ENCODE measurements at places on chromosomes 5 and 9. TPM values are rescaled to one million over a fixed set of nuclear protein-coding genes. Genes with fewer than 3 reads are reported as not detected.

- no peak for DNase-seq
Observed at GRCh38 chr9:124590889-124591641, 83.9 kb upstream of the NR5A1 start.

GRCh38 chr5:154242442-154242841 lies 51.9 kb downstream of the GALNT10 start:
- no peak for DNase-seq

- peak; percentile 52 for DNase-seq
Observed at GRCh38 chr5:56301069-56301468, 67.9 kb upstream of the ANKRD55 start.

DNA sequence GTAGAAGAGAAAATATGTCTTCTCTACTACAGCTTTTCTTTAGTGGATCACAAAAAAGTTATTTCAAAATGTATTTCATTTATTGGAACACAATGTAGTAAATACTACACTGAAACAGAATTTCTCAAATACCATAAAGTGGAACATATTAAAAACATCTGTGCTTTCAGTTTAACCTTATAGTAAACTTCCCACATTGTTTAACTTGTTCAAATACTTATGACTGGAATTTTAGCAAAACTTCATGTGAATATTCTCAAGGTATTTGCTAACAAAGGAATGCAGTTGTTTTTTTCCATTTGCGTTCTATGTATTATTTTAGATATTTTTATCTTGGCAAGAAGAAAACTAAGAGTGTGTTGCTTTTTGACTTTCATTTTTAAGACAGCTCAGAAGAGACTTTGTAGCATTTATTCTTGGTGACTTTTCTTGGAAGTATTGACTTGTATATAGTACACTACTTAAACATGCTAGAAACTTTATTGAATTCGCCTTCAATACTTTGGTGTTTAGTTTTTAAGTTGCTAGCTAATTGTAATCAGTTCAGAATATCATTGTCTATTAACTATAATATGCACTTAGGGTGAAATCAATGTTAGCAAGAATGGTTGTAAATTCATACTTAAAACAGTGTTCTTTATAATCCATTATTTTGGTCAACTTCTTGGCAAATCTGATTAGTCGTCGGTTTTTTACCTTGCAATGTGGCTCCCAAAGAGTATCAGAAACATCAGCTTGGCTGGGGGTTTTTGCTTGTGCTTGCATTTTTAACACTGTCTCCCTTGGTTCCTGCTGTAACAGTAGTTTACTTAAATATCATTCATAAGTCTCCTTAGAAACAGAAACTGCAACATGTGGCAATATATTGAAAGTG lies 5.0 kb upstream of the RHOBTB3 start:
- no peak for DNase-seq

DNA sequence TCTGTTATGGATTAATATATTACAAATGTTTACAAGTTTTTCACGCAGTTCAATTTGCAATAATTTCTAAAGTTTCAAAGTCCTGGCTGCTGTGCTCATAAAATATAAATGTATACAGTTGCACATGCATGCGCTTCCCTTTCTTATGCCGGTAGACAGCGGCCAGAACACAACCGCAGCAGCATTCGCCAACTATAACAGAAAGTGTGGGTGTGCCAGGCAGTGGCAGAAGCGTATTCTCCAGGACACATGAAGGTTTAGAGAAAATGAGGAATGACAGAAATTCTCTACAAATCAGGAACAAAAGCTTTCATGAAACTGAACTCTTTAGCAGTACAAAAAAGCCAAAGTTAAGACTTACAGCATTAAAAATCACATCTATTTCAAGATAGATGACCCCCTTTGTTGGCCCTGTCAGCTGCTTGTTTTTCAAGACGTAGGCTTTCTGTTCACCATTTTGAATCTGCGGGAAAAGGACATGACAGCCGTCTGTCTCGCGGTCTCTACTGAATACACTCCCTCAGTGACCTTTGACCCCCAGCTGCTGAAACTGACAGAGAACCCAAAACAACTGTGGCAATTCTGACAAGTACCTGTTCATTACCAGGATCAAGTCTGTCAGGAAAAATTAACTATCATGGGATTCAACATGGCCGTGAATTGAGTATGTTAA lies 252.2 kb downstream of the SLF1 start:
- DNase-seq = no peak

DNA sequence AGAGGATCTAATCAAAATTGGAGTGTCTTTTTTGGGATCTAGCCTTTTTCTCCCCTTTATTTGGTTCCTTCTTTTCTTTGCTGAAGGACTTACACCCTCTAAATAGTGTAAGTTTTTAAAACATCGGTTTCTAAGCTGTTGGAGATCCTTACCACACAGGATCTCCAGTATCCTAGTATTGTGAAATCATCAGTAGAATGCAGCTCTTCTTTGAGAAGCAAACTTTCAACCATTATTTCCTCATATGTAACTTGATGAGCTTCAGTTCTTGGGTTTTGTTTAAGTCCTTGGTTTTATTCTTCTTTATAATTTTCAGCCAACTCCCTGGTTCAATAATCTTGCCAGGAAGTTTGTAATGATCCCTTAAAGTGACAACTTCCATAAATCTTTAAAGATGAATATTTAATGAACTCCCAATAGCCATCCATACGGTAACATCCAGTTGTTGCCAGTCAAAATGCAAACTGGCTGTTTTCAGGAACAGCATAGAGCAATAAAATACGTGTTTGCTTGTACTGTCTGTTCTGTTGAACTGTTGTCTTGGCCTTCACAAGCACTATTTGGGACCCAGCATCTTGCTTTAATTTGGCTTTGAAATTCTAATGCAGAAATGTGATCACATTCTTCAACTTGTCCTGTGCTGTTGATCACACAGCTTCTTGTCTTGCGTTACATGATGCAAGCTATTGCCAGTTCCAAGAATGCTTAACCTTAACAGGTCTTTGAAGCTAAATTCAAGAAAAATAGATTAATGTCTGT lies 34.8 kb upstream of the TTC23L start:
- DNase-seq = no peak

GRCh38 chr9:133100506-133101355 lies 20.3 kb downstream of the RALGDS start:
- no peak for DNase-seq

DNA sequence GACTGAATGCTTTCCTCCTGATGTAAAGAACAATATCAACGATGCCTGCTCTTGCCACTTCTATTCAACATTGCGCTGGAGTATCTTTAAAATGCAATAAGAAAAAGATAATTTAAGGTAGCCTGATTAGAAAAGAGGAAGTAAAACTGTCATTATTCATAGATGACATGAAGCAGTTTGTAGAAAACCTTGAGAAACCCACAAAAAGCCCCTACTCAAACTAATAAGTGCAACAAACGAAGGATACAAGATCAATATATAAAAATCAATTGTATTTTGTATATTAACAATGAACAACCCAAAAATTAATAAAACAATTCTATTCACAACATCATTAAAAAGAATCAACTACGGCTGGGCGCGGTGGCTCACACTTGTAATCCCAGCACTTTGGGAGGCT lies 76.4 kb upstream of the CKMT2 start:
- no peak for DNase-seq

DNA sequence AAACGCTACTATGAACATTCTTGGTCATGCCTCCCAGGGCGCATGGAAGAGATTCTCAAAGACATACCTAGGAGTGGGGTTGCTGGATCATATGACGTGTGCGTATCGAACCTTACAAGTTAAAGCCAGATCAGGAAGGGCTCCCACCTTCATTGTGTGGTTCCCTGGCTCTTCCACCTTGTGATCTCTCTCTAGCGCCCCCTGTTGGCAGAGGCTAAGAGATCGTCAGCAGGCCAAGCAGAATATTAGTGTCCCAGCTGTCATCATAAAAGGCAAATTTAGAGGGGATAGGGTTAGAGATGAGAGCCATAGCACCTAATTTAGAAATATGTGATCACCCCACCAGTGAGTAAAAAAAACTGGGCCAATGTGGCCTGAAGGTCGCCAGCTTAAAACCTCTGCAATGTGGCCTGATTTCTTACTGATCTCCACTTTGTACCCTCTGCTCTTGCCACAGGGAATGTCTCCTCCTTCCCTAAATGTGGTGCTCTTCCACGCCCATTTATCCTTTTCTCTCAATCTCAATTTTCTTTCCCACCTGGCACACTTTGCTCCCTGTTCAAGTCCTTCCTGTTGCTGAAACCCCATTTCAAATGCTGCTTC lies 91.7 kb upstream of the SHB start:
- no peak for DNase-seq

GRCh38 chr5:2196416-2196815 lies 313.7 kb upstream of the IRX4 start:
- no peak for DNase-seq

- no peak for DNase-seq
Observed at GRCh38 chr9:20568400-20568799, 53.9 kb downstream of the MLLT3 start.

DNA sequence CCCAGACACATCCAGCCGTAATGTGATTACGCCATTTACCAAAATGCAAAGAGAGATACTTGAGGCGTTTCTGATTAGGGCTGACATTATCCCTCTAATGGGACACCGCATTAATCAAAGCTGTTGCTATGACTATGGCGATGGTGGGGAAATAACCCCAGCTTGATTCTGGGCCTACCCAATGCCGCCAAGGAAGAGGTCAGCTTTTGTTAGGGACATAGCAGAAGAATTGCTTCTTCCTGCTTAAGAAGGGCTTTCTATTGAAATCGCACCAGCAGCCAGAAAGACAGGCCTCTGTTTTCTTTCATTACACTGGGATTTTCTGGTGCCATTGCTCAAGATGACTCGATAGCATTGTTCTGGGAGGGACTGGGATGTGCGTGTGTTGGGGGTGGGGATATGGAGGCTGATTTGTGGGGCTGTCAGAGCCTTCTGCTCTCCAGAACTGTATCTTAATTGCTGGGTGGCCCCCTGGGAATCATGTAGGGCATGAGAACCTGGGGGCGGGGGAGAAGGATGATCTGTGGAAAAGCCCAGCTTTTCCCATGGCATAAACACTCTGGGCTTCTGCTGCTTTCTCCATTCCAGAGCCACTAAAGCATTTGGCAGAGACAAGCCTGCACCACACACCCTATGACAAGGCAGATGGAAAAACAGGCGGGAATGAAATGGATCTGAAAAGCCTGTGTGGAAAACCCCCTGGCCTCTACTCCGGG lies 106.5 kb upstream of the RAD23B start:
- DNase-seq = no peak

DNA sequence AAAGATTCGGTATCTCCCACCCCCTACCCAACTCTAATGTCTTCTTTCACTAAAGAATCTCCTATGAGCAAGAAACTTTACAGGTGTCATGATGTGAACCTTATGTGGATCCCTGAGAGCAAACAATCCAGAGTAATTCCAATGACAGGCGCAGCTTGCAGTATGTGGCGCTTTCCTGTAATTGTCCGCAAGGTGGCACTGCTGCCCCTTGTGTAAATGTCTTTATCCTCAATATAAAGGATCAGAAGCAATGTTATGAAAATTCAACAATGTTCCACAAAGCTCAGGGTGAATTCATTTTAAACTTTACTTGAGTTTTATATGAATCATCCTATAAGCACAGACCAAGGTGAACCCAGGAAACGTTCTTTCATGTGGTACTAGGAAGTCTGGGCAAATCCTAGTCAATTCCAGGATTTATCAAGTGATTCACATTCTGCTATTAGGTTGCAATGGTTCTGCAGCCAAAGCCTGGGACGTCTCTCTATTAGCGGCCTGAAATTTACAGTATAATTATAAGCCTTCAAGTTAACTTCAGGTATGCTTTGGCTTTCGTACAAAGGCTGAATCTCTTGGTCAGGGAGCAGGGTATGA lies 113.7 kb downstream of the TRPM6 start:
- DNase-seq = no peak

- DNase-seq = no peak
Observed at GRCh38 chr9:134662143-134662876, 20.7 kb downstream of the COL5A1 start.

Gene LRRC14B
- total RNA-seq = not detected

Gene SLC36A2
- total RNA-seq = not detected

Gene RPL37
- total RNA-seq = 159 TPM

Data from epithelial cell of proximal tubule (primary cell).